ENCODE measurements at places on chromosomes 3 and 15.

DNA sequence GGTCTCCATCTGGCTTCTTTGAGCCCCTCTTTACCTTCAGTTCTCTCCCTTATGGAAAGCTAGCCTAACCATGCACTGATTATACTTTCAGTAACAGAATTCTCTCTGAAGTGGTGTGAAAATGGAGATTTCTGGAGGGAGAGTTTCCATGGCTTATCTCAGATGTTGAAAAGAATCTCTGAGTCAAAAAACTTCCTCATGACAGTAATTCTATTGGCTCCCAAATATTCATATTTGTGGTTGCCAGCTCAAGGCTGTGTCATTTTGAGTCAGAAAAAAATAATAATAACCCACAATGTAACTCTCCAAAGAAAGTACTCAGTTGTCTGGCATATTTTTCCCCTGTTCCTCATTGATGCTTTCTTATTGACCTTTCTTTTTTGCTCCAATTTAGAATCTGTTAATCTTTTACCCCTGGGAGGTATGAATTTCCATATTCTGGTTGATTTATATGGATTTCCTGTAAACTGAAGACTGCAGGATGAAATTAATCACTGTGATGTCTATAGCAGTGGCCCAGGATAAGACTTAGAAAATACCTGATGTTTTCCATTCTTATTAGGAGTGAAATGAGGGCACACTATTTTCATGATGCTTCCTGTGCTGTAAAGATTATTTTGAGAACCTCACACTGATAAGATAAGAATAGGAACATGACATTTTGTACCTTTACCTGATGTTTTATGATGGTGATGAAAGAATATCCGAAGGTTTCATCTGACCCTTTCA, 149.5 kb upstream of the EPHA3 start:
- no peak for DNase-seq

DNA sequence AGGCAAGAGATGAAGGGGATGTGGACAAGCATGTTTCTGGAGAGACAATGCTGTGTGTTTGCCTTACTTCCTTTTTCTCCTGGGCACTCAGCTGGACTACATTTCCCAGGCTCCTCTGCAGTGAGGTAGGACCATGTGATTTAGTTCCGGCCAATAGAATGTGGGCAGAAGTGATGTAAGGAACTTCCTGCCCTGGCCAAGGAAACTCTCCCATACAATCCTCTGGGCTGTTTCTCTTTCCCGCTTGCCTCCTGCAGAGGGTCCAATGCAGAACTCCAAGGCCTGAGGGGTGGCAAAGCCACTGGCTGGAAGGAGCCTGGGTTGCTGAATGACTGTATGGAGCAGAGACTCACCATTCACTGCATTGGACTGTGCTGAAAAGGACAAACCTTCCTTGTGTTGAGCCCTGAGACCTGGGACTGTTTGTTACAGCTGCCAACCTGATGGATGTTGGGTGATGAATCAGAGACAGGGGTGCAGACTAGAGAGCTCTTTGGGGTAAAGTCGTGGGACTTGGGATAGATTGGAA, 82.7 kb upstream of the SLC6A6 start:
- peak; percentile 38 for DNase-seq

DNA sequence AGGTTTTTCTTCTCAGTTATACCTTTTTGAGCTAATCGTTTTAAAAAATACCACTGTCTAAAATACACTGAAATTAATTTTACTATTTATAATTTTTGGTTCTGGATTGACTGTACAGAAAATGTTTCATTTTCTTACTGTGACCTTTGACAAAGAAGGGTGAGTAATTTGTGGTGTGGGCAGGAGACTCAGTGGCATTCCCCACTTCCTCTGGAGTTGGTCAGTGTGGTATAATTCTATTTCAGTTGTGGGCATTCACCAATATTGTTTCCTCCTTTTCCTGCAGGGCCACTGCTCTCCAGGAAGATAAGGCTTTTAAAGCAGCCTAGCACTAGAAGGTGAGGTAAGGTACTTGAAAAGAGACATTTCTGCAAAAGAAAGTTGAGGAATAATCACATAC, 6.5 kb downstream of the DAG1 start:
- DNase-seq: no peak

GRCh38 chr3:118628704-118629341, 405.8 kb downstream of the IGSF11 start:
- DNase-seq: peak; percentile 79

DNA sequence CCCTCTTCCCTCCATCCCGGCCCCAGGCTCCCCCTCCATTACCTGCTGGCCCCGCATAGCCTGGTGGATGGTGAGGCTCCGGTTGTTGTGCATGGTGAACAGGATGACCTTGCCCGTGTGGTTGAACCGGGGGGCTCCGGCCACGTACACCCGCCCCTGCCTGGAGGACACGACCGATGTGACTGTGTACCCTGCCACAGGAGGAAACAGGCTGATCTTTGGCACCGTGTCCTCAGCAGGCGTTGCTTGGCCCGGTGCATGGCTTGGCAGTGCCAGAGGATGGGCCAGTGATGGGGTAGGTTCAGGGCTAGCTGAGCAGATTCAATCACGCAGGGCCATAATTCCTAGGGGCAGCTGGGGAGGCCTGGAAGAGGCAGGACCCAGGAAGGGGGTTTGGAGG, 58.1 kb downstream of the FEM1B start:
- no peak for DNase-seq

DNA sequence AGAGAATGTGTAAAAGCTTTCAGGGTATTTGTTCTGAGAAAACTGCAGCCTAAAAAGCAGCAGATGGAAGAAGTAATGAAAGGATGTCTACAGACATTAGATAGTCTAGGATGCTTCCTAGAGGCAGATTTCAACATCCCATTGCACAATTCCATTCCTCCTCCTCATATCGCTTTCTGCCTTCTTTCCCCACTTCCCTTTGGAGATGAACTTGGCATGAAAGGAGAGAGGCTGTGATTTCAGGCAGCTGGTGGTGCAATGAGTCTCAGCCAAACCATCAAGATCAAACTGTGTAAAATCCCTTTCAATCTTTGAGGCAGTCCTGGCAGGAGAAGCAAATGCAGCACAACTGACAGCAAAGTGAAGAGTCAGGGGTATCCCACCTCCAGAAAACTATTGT, 438.7 kb upstream of the KCNMB2 start:
- no peak for DNase-seq

DNA sequence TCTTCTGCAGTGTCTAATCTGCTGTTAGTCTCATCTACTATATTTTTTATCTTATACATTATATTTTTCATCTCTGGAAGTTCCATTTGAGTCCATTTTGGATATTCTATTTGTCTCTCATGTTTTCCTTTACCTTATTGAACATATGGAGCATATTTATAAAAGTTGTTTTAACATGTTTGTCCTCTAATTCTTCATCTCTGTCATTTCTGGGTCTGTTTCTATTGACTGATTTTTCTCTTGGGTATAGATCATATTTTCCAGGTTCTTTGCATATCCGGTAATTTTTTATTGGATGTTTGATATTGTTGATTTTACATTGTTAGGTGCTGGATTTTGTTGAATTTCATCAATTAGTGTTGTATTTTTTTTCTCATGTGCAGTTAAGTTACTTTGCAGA, 37.5 kb upstream of the KLHL24 start:
- no peak for DNase-seq

GRCh38 chr3:36482256-36482655, 102.0 kb downstream of the STAC start:
- no peak for DNase-seq

GRCh38 chr3:125211523-125212090, 941 bp downstream of the SLC12A8 start:
- DNase-seq: no peak

DNA sequence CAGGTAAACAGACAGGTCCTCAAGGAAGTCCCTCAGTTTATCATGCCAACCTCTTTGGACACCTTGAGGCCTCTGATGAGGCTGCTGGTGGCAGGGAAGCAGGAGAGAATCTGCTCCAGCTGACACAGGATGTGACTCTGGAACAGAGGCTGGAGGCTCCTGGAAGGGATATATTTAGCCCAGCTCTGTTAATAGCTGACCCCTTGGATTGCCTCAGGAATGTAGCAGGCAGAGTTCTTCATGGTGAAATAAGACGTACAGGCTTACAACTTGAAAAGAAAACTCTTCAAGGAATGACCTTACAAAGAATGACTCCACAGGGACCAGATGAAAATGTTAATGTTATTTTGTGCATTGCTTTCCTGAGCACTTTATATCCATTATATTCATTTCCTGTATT, 90.5 kb downstream of the AQP9 start:
- no peak for DNase-seq

GRCh38 chr3:33218446-33219174, at the start of gene SUSD5:
Gene SUSD5 (minus strand): TSS chr3:33218810. CDS start chr3:33218797, 13 bp downstream.
- DNase-seq: peak; percentile 44

- no peak for DNase-seq
Observed at GRCh38 chr15:79535536-79535935, 103.4 kb downstream of the MINAR1 start.

DNA sequence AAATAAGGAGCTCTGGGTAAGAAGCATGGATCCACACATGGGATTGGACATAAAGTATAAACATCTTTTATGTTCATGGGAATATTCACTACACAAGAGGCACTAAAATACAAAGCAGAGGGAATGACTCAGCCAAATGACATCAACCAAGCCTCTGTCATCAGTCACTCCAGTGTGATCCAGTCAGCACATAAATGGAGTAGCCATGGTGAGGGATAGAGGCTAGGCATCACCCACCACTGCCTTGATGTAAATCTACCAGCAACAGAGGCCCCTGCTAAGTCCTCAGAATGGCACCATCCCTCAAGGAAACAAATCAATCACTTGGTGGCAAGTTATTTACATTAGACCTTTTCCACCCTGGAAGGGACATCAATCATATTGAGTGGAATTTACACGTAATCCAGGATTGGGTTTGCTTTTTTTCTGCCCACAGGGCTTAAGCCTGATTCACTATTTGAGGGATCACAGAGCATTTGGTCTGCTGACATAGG, 27.2 kb downstream of the VEPH1 start:
- DNase-seq: no peak

- DNase-seq: no peak
Observed at GRCh38 chr15:29356786-29357185, 87.2 kb upstream of the NSMCE3 start.

DNA sequence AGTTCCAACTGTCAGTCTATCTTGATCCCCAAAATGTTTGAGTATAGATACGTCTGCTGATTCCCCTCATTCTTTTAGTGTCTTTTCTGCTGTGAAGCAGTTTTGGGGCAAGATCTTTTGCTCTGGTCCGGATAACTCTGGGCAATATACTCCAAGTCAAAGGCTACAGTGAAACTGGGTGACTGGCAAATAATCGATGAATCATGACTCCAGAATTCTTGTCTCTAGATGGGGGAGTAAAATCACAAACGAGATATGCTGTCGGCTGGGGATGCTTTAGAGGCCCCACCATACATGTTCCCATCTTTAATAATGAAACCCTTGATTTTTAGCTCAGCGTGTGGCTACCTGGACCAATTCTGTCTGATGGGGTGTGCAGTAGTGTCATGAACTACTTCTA, 76.5 kb downstream of the KLF13 start:
- no peak for DNase-seq

GRCh38 chr3:184472723-184473428, 88.7 kb upstream of the EPHB3 start:
- DNase-seq: no peak

DNA sequence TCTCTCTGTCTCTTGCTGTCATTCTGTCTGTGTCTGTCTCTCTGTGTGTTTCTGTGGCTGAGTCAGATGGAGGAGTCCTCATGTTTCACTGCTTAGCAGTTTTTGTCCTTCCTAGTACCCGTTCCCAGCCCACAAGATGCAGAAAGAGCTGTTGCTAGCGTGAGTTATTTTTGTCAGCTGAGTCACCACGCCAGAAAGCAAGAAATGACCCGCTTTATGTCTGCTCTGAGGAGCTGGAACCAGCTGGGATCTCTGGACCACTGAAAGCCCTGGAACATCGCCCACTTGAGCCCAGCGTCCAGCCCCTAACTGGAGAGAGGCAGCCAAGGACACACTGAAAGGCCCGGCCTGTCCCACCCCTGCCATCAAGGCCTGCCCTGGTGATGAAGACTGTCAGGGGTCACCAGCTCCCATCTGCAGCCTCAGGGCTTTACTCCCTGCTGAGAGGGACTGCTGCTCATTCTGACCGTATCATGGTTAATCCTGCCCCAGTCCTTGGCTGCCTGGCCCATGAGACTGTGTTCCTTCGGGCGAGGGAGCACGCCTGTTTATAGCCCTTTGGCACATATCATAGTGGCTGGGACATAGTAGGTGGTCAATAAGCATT, 101.7 kb upstream of the TPM1 start:
- no peak for DNase-seq

GRCh38 chr3:149577801-149578200, 80.0 kb downstream of the WWTR1 start:
- DNase-seq: no peak

GRCh38 chr3:13710251-13710650, 161.3 kb downstream of the FBLN2 start:
- DNase-seq: no peak

GRCh38 chr15:74174219-74174957, 878 bp downstream of the ISLR start:
- DNase-seq: no peak

- DNase-seq: no peak
Observed at GRCh38 chr3:110628650-110629301, 442.8 kb upstream of the NECTIN3 start.

GRCh38 chr3:31973081-31973480, 8.0 kb downstream of the OSBPL10 start:
- DNase-seq: no peak

DNA sequence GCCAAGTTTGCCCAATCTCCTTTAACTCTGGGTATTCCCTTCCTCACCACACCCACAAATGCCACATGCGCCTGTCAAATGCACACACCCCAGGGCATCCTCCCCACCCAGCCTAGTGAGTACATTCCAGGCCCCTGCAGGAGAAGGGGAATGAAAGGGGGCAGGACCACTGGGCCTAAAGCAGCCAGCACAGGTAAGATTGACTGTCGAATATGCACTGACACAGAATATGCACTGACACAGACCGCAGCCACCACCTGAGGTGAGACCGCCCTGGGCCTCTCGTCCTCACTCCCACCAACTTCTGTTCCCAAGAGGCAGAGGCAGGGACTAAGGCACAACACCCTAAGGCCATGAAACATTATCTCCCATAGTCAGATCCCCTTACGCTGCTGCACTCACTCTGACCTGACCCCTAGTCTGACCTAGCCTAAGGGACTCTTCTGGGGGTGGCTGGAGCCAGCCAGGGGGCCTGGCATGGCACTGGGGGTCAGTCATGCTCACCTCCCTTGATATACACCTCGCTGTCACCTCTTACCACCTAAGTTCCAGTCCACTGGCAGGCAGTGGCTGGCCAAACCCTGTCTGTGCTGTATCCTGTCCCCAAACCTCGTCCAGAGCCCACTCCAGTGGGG, 10.8 kb downstream of the AP3B2 start:
- no peak for DNase-seq

DNA sequence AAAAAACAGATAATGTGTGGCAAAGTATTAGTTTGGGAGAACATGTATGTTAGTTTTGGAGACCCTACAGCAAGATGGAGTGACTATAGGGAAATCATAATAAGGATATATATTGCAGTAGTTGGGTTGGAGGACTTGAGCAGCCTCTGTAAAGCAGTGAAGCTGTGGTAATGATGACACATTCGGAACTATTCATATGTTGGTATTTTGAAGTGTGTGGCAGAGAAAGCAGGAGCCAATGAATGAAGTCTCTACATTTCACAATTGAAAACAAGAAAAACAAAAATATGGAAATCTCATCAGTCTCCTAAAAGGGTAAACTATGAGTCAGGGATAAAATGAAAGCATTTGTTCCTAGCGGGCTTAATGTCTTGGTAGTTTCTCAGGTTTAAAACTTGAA, 645.9 kb downstream of the OTOL1 start:
- no peak for DNase-seq

- no peak for DNase-seq
Observed at GRCh38 chr15:75182187-75183131, 19.2 kb upstream of the C15orf39 start.

GRCh38 chr3:42025370-42026138, 63.7 kb upstream of the ULK4 start:
- DNase-seq: peak; percentile 50

All from neural crest cell (in vitro differentiated cells).